ENCODE measurements at places on chromosomes 4 and X.

GRCh38 chr4:99447079-99447478, 11.9 kb upstream of the ADH7 start:
- DNase-seq, result peak; percentile 1

DNA sequence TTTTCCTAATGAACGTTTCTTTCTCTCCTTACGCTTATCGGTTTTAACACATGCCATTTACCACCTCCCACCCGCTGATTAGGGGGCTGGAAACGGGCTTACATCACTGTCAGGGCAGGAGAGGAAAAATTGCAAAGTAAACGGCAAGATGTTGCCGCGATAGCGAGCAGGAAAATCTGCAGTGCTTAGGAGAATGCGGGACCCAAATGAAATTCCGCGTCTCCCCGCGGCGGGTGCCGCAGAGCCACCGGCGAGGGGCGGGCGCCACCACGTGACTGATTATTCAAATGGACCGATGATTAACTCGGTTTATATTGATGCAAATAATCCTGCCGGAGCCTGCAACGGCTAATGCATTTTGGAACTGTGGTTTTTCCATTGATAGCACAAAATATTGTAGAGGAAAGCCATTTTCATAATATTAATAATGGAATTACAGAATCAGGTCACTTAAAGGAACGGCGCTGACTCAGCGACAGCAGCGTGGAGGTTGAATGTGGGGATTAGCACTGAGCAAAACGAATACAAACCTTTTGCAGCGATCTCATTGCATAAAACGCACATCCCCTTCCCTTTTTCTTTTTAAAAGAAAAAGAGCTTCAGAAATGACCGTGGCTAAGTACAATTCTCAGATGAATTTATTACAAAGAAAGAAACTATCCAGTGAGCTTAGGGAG, 224.2 kb downstream of the STIM2 start:
- DNase-seq, result peak; percentile 11

DNA sequence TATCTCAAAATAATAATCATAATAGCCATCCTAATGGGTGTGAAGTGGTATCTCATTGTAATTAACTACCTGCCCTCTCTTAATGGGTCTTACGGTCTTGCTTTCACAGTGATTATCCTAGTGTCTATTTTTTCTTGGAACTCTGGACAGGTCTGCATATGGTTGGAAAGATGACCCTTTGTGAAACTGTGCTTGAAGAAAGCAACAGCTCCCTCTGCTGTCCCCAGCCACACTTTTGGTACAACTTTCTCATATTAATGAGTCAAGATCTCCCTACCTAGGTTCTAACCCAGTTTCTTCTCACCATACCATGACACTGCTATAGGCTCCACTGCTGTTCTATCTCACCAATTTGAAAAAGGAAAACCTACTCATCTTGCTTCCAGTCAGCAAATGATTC, 2.4 kb downstream of the TFDP3 start:
- DNase-seq, result no peak

GRCh38 chr4:143335979-143336780, 496 bp upstream of the GAB1 start:
- DNase-seq, result peak; percentile 10

DNA sequence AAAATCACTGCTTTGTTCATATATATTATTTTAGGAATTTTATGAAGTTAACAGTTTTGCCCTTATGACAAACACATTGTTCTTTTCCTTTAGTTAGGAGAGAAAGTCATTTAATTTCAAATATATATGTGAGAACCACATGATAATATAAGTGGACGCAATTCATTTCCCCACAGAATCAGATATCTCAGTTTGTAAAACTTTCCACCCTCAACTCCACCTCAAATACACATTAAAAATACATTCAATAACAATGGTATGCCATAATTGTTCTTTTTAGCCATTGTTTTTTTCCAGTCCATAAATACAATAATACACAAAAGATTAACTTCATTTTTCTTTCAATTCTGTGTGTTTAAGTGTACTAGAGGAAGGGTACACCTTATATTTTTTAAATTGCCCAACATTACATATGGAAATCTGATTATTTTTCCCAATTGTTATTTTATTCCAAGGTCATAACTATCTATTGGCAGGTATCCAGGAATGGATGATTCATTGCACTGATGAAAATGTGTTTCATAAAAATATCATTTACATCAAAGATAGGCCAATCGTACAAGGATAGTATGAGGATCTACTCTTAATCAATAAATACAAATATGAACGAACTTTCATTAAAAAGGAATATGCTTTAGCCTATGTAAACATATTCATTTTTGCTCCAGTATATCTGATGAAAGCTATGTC, 125.0 kb downstream of the PPP3CA start:
- no peak for DNase-seq

GRCh38 chr4:186725469-186726425, 2.1 kb upstream of the FAT1 start:
- no peak for DNase-seq

GRCh38 chr4:172546782-172547181, 621.8 kb upstream of the GALNT7 start:
- DNase-seq, result no peak

- no peak for DNase-seq
Observed at GRCh38 chr4:94116842-94117241, 90.8 kb upstream of the SMARCAD1 start.

DNA sequence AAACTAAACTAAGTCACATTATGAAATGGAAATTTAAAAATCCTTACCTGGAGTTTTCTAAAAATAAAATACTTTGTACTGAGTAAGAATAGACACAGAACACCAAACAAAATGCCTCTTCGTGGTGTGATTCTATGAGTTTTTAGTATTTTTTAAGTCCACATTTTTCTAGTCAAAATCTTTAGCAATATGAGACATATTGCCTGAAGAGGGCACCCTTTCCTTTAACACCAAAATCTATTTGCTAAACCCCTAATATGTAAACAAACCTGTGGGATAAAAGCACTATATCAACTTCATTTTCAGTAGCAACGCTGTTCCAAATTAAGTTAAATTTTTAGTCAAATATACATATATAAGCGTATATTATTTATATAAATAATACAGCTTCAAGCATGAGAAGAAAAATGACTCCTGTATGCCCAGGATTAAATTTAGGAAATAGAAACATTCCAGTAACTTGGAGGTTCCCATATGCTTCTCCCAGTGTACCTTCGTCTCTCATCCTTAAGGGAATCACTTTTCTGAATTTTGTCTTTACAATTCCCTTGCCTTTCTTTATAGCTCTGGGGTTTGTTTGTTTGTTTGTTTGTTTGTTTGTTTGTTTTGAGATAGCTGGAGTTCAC, 23.0 kb upstream of the PGM2 start:
- DNase-seq, result peak; percentile 45

DNA sequence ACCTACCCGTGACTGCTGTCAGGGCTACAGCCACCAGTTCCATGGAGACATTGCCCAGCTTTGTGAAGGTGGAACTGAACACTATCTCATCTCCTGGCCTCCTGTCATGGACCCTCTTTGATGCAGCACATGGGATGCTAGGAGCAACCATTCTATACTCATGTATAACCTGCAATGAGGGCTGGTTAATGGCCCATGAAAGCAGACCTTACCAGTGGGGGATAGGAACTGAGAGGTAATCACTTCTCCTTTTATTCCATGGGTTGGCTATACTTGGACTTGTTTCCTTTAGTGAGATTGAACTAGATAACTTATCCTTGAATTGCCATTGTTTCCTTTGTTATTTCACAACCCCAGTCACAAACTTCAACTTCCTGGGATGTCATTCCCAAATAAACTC, 310.6 kb downstream of the BMPR1B start:
- DNase-seq, result no peak

Data from NCI-H2171 treated with DMSO at 0.1 percent for 48 hours (cell line).